ENCODE measurements at places on chromosomes 2 and 18.

DNA sequence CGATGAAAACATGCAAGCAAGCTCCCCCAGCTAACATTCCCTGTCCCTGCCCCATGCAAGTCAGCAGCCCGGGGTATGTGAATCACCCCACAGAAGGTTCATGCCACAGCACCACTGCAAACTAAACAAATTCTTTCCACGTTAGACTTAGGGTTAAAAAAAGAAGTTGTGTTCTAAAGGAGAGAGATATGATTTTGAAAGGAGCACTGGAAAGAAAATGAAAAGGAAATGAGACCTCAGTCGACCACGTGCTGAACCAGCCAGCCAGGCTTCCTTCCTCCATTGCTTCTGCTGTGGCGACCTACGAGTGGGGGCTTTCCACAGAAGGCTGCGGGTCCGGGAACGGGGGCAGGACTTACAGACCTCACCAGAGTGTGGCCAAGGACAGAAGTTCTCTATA is 52.0 kb downstream of the ARL4C start:
- no peak for DNase-seq

DNA sequence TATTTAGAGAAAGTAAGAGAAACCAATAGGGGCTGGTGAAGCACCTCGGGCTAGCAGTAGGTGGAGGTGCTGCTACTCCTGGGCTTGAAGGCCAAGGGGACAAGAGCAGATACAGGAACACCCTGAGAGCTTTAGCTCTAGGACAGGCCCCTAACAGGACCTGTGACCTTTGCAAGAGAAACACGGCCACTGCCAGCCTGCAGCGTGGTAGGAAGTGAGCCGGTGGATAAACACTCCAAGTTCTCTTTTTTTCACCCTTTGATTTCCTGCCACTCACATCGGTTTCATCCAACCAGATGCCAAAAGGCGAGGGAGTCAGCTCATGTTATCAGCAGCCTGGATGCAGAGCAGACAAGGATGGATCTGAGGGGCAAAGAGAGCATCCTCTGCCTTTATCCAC is 66.8 kb upstream of the SPRED2 start:
- no peak for DNase-seq

GRCh38 chr18:47926101-47926850 is 4.2 kb downstream of the SMAD2 start:
- no peak for DNase-seq

DNA sequence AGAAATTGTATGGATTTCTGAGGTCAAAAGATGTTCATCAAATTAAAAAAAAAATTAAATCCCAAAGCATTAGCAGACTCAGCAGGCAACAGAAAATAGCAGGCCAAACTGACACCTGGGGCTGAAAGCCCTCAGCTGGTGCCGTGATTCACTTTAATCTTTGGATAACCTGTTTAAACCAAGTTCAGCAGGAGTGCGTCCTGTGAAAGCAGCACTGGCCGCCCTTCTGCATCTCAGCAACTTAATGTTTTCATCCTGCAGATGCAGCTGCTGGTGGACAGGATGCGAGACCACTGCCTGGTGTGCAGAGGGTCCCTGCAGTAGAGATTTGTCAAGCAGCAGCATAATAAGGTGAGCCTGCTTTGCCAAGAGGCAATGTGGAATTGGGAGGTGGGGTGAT is 41.2 kb downstream of the CCDC68 start:
- no peak for DNase-seq

- DNase-seq, result no peak
These were observed 447 bp downstream of the RETSAT start for GRCh38 chr2:85353876-85354285.
